AML-193 (cell line): ENCODE measurements at places on chromosomes 2 and 18.

- no peak for DNase-seq
Observed at GRCh38 chr2:26086779-26087178, 52.9 kb downstream of the RAB10 start.

GRCh38 chr2:239805414-239805813 lies 219.7 kb downstream of the NDUFA10 start:
- DNase-seq, result no peak

- no peak for DNase-seq
Observed at GRCh38 chr18:60053747-60054304, 154.0 kb downstream of the PMAIP1 start.

- no peak for DNase-seq
Observed at GRCh38 chr2:144479659-144480058, 40.3 kb downstream of the ZEB2 start.

DNA sequence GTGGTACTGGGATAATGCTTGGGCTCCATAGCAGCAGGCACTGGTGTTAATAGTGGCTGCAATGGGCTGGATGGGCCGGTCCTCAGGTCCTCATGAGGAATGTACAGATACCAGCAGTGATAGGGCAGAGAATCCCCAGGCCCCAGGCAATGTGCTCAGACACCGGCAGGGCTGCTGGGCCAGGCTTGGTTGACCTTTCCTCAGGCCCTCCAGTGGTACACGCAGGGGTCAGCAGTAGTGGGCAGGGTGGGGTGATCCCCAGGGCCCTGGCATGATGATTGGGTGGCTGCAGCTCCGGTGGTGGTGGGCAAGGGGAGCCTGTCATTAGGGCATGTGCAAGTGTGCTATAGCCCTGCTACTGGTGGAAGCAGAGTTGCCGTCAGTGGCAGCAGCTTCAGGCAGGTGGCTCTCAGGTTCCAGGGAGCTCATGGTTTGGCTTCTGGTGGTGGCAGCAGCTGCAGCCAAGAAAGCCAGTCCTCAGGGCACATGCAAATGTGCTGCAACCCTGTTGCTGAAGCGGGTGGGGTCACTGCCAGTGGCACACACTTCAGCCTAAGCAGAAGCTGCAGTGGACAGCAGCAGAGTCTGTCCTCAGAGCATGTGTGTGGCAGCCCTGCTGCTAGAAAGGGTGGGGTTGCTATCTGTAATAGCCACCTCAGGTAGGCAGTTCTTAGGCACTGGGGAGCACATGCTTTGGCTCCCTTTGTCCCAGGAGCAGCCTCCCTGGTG lies 56.8 kb downstream of the CCNT2 start:
- DNase-seq, result no peak

- DNase-seq, result peak; percentile 24
Observed at GRCh38 chr2:219459460-219460311, 25.0 kb downstream of the SPEG start.

- DNase-seq, result no peak
Observed at GRCh38 chr2:202169832-202170424, 68.5 kb downstream of the SUMO1 start.

- no peak for DNase-seq
Observed at GRCh38 chr2:216426938-216427337, 14.7 kb downstream of the SMARCAL1 start.

DNA sequence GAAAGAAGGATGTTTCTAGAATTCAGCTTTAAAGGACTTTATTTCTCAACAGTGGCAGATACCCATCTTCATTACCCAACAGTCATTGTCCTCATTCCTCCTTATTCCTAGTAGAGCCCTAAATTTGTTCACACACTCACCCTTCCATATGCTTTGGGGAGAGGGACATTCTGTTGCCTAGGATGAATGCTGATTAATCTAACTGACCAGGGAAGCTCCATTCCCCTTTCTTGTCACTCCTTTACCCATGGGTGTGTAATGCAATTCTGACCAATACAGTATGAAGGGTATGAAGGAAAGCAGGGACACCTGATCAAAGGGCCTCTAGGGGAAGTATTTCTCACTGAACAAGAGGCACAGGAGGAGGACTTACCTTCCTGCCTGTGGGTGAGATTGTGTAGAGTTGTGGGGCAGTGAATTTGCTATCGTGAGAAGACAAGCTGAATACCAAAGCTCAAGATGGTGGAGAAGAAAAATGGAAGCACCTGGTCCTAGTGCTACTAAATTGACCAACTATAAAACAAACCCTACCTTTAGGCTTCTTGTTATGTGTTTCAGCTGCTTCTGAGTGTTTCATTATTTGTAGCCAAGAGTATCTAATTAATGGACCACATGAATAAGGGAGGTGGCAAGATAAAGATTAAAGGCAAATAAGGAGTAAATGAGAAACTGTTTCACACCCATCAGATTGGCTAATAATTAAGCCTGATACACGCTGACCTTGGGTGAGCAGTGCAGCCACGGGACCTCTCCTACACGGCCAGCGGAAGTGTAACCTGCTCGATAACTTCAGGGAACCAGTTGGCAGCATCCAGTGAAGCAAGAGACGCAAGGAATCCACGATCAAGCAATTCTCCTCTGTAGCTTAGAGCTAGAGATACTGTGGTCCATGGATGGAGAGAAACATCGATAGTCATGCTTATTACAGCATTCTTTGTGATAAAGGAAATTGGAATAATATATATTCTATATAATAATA lies 202.3 kb downstream of the MYCN start:
- DNase-seq, result no peak

DNA sequence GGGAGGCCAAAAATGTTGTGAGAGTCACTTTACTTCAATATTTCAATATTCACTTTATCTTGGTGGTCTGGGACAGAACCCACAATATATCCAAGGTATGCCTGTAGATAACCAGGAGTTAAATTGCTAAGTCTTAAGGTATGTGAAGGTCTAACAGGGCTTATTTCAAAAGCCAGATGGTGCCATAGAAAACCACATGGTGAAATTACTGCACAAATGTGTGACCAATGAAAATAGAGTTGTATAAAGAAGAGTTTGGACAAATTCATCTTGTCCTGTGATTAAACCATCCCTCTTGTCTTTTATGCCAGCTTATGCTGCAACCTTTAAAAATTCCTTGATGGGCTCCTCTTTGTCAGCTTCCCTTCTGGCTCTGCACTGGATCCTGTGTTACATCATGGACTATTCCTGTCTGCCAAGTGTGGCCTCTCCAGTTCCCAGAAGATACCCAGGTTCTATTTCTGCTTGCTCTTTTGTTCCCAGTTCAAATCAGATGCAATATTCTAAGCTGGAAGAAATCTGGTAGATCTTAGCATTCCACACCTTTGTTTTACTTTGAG lies 46.8 kb downstream of the ANTXR1 start:
- DNase-seq, result no peak

DNA sequence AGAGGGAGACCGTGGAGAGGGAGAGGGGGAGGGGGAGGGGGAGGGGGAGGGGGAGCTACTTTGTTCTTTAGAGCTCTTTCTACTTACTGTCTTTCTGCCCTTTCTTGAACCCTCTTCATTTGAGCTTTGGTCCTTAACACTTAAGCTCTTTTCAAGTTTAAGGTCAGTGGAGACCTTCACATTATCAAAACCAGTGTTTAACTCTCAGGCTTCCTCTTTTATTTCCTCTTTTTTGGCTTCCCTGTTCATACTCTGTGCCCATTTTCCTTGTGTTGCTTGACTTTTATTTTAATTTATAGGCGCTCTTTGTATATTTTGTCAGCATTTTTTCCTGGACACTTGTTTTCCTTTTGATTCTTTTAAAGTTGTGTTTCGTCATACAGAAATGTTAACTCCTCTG lies 37.1 kb downstream of the ACSL3 start:
- peak; percentile 55 for DNase-seq

- DNase-seq, result no peak
Observed at GRCh38 chr2:72154386-72154975, 6.8 kb upstream of the CYP26B1 start.

- no peak for DNase-seq
Observed at GRCh38 chr2:17798338-17798737, 17.9 kb upstream of the MSGN1 start.
